ENCODE measurements at places on chromosomes 6 and 20.

DNA sequence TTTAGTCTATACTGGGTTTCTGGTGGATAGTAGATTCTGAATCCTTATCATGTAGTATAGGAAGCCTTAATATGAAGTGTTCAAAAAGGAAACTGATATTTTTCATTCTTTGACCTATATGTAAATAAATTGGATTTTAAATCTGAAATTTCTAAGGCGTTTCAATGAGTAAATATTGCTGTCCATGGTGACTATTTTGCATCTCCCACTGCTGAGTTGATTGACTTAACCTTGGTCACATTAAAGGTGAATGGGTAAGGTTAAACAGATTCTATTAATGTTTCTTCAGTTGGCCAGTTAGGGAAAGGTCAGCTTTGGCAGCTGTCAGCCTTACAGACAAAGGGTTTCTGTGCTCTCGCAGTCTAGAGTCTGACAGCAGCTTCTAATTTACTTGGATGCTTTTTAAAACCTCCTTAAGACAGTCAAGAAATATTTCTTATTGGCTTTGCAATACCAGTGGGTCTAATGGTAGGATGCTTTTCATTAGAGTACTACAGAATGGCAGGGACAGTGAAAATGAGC lies 24.8 kb downstream of the PRIM2 start:
- no peak for DNase-seq

- DNase-seq, result no peak
Measured at GRCh38 chr6:169251822-169252504, 1.7 kb downstream of the THBS2 start.

GRCh38 chr6:159952289-159953005 lies 16.4 kb upstream of the IGF2R start:
- DNase-seq, result no peak

GRCh38 chr6:70668499-70668812 lies 773 bp downstream of the SMAP1 start:
- peak; percentile 17 for DNase-seq

DNA sequence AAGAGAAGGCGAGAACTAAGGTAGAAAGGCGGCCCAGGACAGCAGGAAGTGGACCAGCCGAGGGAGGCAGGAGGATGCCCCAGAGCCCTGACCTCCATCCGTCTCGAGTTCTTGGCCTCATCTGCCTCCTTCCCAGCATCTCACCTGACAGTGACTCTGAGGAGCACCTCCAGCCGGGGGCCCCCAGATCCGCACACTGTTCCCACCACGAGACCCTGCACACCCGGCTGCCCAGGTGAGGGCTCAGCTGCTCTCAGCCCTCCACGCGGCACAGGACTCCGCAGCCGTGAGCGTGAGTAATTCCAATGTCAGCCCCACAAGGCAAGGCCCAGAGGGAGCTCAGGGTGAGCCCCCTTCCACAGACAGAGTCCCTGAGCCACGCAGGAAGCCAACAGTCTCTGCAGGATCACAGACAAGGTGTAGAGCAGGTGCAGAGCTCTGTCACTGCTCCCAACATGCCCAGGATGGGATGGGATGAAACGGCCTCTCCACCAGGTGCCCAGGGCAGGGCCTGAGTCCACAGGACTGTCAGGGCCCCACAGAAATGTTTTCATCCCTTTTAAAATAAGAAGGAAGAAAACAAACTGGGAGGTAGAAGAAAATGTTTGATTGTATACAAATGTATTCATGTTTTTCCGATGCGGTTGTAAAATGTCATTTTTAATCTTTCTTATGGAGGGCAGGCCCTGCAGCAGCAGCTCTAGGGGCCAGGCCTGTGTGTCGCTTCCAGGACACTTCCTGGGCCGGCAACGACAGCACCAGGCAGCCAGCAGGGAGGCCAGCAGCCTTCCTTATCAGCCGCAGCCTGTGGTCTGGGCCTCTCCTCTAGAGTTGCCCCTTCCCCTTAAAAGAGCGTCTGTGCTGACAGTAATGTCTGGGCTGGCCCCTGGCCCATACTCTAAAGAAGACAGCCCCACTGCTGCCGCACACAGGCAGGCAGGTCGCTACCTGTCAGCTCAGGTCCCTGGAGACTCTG lies 66.9 kb downstream of the DLL1 start:
- DNase-seq, result no peak

DNA sequence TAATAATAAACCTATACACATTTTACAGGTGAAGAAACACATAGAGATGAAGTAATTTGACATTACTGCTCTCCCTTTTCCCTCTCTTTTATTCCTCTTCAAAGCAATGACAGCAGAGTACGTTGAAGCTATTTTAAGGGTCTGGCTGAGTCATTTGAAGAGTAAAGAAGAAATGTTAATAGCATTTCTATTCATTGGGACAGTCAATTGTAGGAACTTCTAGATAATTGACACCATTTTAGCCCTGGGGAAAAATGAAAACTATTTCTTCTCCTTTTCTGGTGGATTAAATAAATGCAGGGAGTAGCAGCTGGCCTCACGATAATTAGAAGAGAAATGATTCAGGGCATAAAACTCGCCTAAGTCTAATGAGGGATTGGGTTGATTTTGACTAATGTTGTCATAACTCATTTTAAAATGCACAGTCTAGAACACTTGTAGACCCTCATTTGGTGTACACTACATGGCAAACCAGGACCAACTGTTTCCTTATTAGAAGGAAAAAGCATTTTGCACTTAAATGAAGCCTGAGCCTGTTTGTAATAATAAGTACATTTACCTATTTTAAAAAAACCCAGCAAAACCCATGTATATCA lies 48.1 kb downstream of the RIPOR2 start:
- no peak for DNase-seq

- DNase-seq, result no peak
Measured at GRCh38 chr6:73234733-73235132, 9.4 kb upstream of the KHDC1L start.

- no peak for DNase-seq
Measured at GRCh38 chr6:1502041-1502440, 107.7 kb upstream of the FOXC1 start.

DNA sequence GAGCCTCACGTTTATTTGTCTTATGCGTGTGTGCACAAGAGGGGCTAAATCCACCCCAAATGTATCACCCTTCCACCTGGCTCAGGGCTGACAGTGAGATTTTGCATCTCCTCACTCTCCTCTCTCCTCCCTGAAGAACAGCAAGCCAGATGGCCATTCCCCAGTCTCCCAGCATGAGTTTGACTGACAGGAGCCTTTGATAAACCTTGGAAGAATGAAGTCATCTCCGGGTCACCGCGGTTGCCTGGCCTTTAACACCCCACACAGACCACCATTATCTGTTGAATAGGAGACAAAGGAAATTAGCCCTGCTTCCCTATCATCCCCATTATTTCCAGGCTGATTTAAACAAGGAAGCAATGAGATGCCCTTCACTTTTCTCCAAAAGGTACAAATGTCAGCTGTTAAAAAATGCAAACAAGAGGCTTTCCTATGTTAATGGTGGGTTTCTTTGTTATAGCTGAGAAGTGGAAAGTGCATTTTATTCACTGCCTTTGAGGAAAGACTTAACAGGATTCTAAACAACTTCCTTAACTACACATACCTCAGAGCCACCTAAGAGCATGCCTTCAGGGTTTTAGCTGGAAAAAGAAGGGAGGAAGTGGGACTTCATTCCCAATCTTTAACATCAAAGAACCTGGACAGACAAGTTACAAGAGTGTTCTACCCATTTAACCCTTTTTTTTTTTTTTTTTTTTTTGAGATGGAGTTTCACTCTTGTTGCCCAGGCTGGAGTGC lies 524.8 kb upstream of the ID4 start:
- no peak for DNase-seq

- no peak for DNase-seq
Measured at GRCh38 chr6:1474205-1474604, 84.8 kb downstream of the FOXF2 start.

DNA sequence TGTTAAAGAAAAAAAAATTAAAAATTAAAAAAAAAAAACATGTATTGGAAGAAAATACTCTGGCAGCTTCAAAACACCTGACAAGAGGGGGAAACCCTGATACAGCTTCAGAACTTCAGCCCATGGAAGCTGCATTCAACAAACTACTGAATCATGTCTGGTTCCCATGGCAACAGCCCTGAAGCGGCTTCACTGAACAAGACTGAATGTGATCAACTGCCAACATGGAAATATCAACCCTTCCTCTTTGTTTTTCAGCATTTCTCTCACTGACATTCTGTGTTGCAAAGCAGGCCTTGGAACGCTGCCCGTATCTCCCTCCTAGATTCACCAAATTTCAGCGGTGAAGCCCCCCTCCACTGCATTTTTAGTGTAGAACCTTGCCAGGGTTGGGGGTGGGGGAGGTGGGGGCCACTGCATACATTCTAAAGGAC lies 91.3 kb upstream of the SHLD1 start:
- peak; percentile 12 for DNase-seq

DNA sequence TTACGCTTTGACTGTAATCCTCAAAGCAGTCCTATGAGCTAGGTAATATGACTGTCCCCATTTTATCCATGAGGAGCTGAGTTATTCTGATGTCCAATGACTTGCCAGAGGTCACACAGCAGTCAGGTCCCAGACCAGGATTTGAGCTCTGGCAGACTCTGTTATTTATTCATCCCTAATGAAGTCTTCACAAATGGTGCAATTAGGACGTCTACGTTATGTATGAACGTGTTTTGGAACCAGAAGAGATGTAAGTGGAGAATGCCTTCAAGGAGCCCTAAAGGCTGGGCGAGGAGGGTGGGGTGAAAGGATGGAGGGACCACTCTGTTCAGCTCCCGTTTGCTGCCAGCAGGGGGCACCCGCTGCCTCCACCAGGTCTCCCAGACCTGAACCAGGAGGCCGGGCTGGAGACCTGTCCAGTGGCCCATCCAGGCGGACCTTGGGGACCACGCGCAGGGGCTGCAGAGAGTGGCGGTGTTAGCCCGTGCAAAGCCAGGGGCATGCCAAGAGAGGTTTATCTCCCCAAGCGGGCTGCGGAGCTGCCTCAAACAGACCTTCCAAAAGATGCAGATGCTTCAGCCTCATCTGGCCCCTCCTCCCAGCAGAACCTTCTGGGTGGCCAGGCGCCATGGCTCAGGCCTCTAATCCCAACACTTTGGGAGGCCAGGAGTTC lies 15.2 kb upstream of the ZNF335 start:
- peak; percentile 64 for DNase-seq

GRCh38 chr6:122753000-122753687 lies 26.4 kb upstream of the FABP7 start:
- no peak for DNase-seq

GRCh38 chr20:50197463-50198179 lies 7.0 kb downstream of the CEBPB start:
- no peak for DNase-seq

DNA sequence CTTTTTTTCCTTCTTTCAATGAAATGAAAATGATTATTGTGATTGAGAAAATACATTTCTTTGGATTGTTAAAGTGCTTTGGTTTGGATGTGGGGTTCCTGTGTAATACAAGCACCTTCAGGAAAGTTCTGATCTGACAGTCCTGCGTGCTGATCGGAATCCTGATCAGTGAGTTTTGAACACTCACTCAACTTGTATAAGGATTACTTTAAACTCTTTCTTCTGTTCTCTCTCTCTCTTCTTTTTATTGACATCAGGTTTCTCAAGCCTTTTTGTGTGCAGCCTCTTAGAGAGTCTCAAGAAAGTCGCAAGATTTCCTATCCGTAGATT lies 710 bp downstream of the TINAG start:
- DNase-seq, result no peak

- DNase-seq, result no peak
Measured at GRCh38 chr6:108883172-108883571, 35.0 kb downstream of the ARMC2 start.

GRCh38 chr6:38533064-38533463 lies 106.7 kb downstream of the BTBD9 start:
- DNase-seq, result no peak

DNA sequence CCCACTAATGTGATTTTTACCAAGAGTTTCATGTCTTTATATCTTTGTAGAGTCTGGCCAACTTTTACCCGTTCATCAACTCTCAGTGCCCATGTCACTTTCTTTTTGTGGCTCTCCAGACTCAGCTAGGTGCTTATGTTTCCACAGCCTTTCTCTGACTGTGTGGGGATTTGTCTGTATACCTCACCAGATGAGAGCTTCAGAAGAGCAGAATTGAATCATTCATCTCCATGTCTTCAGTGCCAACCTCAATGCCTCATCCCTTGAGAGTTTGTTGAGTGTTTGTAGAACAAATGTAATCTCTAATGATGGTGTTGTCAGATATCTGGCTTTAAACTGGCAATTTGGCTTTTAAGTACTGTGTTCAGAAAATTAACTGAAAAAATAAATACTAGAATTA lies 16.8 kb upstream of the CCN2 start:
- no peak for DNase-seq

- DNase-seq, result peak; percentile 7
Measured at GRCh38 chr6:26284537-26285142, 80.4 kb upstream of the BTN3A2 start.

DNA sequence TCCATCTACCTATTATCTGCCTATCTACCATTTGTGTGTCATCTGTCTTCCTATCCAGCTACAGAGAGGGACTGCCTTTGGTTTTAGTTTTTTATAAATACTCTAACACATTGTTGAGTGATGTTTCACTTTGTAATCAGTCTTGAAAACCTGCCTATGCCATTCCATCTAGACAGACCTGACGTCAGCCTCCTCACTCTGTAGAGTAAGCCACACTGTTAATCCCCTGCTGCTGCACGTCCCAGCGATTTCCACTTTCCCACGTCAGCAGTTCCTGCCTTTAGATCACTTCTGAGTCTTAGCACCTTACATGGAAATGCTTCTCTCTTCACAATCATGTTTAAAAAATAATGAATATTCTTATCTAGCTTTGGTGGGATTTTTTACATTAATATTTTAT lies 54.8 kb downstream of the PLG start:
- DNase-seq, result no peak

DNA sequence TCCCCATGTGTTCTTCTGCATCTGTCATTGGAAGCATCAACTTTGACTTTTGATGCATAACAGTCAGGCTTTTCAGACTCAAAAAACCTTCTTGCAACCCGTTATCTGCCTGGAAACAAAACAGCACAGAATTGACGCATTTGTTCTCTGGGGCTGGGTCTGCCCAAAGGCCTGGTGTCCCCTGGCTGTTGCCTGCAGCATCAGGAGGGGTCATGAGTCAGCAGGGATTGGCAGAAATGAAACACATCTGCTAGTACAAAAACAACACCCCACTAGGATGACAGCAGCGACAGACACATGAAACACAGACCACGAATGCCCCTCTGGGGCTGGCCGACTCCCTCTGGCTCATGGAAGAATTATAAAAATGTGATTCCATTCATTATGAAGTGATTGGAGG lies 157.6 kb upstream of the INSM1 start:
- no peak for DNase-seq

DNA sequence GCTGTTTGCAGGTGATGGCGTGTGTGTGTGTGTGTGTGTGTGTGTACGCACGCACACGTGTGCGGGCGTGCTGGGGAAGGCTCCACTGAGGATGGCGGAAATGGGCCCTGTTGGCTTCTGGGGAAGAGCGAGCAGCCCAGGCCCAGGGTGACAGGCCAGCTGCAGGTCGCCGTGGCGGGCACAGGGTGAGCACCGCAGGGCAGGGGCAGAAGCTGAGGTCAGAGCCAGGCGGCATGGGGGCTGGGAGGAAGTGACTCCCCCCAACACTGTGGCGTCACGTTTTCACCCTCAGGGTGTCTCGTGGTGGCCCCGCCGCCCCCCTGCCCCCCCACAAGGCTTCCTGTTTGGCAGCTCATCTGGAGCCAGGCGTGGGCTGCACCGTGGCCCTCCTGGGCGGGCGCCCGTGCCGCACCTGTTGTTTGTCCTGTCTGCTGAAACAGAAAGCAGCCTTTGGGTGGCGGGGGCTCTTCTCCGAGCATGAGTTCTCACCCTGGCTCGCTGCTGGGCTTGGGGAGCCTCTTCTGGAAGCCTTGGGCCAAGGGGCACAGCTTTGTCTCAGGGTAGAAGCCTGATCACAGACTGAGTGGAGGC lies 7.1 kb downstream of the RBM38 start:
- DNase-seq, result peak; percentile 83

GRCh38 chr20:49356676-49357075 lies 78.8 kb upstream of the ZNFX1 start:
- DNase-seq, result no peak
